ENCODE measurements at places on chromosomes 5 and 9.

DNA sequence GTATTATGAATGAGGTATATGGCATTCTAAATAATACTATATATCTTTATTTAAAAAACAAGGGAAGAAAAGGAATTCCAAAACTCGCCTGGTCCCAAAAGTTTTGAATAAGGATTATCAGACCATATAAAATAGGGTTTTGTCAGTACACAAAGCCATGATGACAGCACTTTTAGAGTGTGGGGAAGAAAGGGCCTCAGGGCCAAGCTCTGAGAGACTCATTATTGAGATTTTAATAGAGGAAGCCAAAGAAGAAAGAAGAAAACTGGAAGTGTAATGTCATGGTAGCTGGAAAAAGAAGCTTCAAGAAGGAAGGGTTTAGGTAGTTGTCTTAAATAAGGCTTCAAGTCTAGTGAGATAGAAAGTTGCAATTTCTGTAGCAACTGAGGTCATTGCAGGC is 53.0 kb downstream of the FCHO2 start:
- no peak for DNase-seq

GRCh38 chr5:108560581-108560980 is 178.7 kb upstream of the FBXL17 start:
- no peak for DNase-seq

DNA sequence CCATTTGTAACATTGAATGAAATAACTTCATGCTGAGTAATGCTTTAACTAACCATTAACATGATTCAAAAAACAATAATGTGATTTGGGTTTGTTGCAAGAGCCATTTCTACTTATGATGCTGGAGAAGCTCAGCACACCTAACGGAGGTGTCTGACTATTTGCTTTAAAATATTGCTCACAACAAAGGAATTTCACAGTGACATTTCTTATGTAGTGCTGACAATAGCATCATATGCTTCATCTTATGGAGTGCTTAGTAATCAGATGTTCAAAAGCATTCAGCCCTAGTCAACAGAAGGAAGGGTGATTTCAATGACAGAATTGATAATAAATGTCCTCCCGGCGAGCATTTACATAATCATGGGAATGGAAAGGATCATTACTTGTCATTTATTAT is 1003.3 kb upstream of the COX7C start:
- DNase-seq = no peak

DNA sequence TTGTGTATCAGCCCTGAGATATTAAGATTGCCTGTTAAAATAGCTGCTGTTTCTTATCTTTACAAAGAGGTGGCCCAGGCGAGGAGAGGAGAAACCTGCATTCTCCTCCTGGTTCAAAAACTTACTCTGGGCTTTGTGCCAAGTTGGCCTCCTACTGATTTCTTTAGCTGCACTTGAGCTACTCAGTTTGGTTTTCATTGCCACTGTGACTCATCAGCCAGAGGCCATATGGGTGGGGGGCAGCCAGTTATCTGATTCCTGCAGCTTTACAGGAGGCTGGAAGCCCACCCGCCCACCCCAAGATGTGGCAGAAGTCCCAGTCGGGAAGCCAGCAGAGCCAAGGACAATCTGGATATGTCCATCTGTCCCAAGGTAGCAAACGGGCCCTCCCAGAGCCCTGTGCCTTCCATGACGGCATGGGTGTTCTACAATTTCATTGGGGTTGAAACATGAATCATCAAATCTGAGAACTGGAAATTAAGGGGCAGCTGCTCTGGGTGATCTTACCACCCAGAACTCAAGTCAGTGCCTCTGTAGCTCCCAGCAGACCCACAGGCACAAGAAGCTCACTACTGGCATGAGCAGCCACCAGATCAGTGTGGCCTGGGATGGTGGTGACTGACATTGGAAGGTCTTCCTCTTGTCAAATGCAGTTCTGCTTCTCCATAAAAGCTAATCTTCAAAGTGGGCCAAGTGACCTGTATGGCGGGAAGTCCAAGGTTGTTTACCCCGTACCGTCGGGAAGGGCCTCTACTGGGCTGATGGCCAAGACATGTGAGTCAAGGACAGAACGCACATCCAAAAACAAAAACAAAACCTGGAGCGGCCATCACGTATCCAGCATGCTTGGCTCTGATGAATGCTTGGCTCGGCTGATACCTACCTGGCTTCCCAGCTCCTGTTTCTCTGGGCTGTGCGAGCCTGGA is 15.6 kb downstream of the FCN2 start:
- no peak for DNase-seq

DNA sequence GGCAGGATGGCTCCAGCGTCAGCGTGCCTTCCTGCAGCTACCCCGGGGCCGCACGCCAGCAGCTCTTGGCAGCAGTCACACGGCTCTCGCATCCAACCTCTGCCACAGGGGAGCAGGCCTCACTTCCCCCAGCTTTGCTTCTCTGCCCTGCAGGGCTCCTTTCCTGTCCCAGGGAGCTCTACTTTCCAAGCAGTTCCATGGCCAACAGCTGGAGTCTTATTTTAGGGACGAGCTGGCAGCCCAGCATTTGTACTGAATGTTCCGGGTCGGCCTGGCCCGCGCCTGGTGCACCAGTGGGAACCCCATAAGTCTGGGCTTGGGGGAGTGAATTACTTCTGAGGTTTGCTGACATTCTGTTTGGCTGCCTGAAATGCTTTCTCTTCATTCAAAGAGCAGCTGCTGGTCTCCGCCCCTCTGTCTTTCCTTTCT is 34.6 kb downstream of the GADD45G start:
- DNase-seq = no peak

DNA sequence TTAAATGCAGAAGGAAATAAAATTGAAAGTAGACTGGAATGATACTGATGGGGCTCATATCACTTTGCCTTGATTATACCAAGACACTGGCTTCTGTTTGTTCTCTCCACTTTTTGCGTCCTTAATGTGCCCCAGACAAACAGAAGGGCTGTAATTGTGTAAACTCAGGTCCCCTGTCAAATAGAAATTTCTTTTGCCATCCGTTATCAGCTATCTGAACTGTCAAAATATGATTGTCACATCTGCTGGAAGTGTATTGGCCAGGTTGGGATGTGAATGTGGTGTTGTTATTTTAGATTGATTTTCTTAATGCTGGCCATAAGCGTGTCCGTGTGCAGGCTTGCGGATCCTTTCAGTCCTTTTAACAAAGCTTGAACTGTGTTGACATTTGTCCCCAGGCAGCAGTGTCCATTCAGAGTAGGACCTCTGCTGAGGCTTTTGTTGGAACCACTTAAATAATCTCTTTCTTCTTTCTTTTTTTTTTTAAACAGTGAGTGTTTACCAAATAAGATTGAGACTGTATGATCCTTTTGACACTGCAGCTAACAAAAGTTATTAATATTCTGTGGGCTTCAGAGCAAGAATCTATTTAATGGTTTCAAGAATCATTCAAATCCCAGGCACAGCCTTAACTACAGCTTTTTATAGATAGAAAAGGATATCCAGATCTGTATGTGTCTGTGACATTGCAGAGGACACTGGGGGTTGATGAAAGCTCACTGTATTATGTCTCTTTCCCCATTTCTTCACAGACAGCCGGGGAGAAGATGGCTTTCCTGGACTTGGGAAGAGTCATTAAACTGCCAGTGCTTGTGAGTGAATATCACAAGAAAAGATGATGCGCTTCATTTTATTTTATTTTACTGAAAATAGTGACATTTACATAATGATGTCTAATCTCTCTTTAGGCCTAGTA is 171.7 kb downstream of the ZNF608 start:
- no peak for DNase-seq

DNA sequence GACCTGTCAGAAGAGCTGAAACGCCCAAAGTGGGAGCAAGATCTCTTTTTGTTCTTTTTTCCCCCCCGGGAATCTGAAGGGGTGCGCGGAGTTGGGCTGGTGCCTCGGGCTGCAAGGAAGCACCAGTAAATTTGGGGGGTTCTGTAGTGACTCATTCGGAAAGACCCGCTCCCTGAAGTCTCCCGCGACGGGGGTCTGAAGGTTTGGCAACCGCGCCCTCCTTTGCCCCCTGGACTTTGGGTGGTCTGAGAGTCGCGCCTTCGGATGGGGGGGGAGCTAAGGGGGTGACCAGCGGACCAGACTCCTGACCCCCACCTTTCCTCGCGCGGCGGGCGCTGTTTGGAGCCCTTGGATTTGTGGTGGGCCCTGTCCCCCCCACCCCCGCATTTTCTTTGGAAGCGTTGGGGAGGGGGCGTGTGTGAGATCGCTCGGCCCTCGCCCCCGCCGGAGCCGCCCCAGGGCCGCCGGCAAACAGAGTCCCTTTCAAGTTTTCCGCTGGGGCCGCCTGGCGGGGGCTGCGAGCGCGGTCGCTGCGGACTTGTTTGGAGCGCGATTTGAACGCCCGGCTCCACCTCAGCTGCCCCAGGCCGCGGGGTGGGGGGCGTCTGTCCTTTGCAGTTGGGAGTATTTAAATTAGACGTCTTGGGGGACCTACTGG is 2.0 kb downstream of the CXXC5 start:
- no peak for DNase-seq

DNA sequence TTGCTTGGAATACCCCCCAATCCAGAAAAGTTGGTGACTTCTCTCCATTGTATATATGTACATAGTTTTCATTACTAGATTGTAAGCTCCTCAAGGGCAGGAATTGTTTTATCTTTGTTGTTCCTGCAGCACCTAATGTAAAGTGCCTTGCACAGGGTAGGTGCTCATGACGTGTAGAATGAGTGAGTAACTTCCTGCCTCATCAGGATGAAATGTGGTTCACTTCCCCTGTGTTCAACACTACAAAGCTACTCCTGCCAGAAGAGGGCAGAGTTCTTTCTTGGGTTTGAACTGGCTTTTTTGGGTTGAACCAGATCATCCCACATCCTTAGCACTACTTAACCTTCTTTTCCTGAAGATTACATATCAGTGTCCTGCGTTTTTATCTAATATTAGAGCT is 23.9 kb downstream of the GTF3C4 start:
- peak; percentile 35 for DNase-seq

GRCh38 chr9:90092508-90092907 is 487.7 kb downstream of the GADD45G start:
- DNase-seq = peak; percentile 19

DNA sequence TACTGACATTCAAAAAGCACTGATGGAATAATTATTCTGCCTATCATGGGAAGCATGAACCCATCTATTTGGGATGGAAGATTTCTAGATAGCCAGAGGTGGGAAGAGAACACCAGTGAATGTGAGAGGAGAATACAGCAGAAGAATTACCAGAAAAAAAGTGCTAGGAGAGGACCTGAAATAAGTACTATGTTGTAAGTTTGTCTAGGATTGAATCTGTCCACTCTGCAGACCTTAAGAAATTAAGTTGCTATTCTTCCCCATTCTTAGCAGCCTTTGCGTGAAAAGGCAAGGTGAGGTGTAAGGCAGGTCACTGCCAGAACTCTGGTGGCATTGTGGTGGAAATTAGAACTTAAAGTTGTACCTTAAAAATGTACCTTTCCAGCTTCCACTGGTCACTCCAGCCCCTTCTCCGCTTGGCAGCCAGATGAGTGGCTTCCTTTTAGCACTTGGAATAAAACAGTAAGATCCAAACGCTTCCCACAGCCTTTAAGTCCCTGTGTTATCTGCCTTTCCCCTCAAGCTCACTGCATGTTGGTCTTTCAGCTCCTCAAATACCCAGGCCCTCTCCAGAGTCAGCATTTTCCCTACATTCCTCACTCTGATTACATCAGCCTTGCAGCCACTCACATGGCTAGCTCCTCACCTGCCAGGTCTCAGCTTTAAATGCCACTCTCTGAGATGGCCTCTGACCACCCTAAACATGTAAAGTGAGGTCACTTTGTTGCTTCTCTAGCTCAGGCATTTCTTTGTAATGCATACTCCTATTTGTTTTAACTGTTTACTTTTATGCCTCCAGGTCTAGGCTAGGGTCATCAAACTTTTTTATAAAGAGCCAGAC is 253.0 kb downstream of the EPB41L4A start:
- no peak for DNase-seq

GRCh38 chr5:180347702-180348101 is 5.4 kb downstream of the GFPT2 start:
- DNase-seq = no peak

DNA sequence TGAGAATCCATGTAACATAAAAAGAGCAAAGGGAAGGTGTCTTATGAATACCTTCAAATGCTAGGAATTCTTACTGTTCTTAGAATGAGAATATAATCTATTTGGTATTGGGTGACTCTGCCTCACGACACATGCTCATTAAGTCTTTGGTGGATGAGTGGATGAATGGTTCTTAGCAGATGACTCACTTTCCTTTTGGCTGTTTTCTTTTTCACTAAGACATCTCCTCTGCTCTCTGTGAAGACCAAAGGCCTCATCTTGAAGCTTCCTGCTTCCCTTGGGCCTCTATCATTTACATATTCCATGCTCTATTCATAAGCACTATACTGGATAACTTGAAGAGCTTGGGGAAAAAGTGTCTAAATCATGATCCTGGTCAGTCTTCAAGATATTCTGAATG is 468.1 kb downstream of the SPATA31D1 start:
- no peak for DNase-seq

GRCh38 chr5:168153876-168154270 is 137.6 kb upstream of the WWC1 start:
- DNase-seq = no peak

DNA sequence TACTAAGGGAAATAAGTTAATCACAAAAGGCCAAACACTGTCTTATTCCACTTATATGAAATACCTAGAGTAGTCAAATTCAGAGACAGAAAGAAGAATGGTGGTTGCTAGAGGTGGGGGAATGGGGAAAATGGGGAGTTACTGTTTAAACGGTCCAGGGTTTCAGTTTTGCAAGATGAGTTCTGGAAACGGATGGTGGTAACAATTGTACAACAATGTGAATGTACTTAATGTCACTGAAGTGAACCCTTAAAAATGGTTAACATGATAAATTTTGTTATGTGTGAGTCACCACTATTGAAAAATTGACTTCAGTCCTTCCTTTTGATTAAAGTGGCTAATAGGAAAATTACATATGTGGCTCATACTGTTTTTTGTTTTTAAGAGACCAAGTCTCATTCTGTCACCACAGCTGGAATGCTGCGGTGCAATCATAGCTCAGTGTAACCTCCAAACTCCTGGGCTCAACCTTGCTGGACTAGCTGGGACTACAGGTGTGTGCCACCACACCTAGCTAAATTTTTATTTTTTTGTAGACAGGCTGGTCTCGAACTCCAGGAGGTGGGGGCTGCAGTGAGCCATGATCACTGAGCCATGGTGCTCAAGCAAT is 8.7 kb downstream of the UBQLN1 start:
- DNase-seq = no peak

GRCh38 chr9:2013743-2014475 is 1.2 kb upstream of the SMARCA2 start:
- no peak for DNase-seq

DNA sequence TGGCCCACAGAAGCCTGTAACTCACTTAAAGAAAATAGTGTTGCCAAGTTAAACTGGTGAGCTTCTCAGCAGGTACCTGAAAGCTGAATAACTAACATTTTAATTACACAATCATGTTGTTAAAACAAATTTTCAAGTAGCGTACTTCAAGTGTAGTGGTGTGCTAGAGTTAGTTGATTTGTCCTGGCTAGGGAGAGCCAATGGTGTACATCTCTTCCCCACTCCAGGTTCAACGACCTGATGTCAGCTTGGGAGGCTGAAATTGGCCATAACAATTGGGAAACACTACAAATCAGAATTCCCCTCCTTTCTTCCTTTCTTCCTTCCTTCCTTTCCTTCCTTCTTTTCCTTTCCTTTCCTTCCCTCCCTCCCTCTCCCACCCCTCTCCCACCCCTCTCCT is 295.3 kb upstream of the SLC24A2 start:
- DNase-seq = no peak
